Neural crest cell (in vitro differentiated cells): ENCODE measurements at places on chromosomes 7 and 10. TPM values are rescaled to one million over a fixed set of nuclear protein-coding genes. Genes with fewer than 3 reads are reported as not detected.

The PIK3AP1 gene
- 0.73 and 1.3 TPM in 2 replicates for total RNA-seq

The PTN gene
- 228 and 240 TPM in 2 replicates for total RNA-seq

The FKBP6 gene
- total RNA-seq, result not detected in 2 replicates

GRCh38 chr10:35316218-35316967 lies 19.9 kb upstream of the CCNY start:
- DNase-seq, result no peak

The SEMA3D gene
- total RNA-seq, result 22.7 and 26.3 TPM in 2 replicates

The TLX1 gene
- total RNA-seq, result 0.16 and 0.33 TPM in 2 replicates

The ERV3-1 gene
- 33.0 and 38.1 TPM in 2 replicates for total RNA-seq

GRCh38 chr7:47496666-47497065 lies 85.2 kb downstream of the TNS3 start:
- DNase-seq, result no peak

- DNase-seq, result no peak
Measured at GRCh38 chr7:80830010-80830409, 88.8 kb downstream of the SEMA3C start.

- no peak for DNase-seq
Measured at GRCh38 chr10:3486346-3487065, 298.5 kb downstream of the KLF6 start.

The PTPRZ1 gene
- total RNA-seq, result 202 and 207 TPM in 2 replicates

GRCh38 chr10:124592101-124592500 lies 130.5 kb downstream of the LHPP start:
- no peak for DNase-seq
